GM12878 (cell line): ENCODE measurements at places on chromosomes 1 and 21. TPM values are rescaled to one million over a fixed set of nuclear protein-coding genes. Genes with fewer than 3 reads are reported as not detected.

DNA sequence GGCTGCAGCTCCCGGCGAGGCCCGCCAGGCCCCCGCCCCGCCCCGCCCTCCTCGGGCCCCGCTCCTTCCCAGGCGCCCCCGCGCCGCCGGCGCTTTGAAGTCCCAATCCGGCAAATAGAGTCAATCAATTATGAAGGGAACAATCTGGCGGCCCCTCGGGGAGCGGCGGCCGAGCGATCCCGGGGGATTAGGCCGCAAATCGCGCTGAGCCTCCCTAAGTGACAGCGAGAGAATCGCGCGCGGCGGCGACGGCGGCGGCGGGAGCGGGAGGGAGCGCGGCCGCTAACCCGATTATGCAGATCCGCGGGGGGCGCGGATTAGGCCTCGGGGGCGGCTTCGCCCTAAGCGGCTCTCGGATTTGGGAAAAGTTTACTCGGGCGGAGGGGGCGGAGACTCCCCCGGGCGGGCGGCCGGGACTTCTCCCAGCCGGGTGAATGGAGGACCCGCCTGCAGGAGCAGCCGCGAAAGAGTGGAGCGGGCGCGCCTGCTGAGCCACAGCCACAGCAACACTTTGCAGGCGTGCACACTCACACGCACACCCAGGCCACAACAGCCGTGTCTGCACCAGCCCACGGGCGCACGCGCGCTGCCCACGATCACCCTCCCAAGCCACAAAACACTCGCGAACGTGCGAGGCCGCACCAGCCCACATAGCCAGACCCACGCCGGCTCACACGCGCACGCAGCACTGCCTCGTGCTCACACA lies 23.0 kb upstream of the DMBX1 start:
- no peak for DNase-seq

- no peak for DNase-seq
Observed at GRCh38 chr1:53371121-53371666, 43.3 kb upstream of the LRP8 start.

DNA sequence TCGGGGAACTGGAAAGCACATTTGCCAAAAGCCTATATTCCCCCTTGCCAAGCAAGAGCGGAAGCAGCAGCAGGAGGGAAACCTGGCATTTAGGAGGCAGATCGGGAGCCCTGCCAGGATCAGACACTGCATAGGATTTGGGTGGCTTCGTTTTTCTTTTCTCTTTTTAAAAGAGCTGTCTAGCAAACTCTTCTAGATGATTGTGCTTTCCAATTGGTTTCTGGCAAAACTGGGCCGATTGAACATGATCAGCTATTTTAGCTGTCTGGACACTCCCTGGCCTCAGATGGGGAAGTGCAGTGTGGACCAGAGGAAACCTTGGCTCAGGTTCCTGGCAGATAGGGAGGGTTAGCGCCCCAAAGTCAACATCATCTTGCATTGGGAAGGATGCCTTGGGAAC lies 414.0 kb upstream of the KAZN start:
- no peak for DNase-seq

GRCh38 chr1:119840745-119841144 lies 29.5 kb upstream of the REG4 start:
- no peak for DNase-seq

MAP1LC3C gene
- polyA plus RNA-seq = not detected in 2 replicates

GRCh38 chr1:183237046-183237445 lies 51.0 kb downstream of the LAMC2 start:
- no peak for DNase-seq

- DNase-seq = no peak
Observed at GRCh38 chr1:29686012-29686930, 449.9 kb downstream of the PTPRU start.

ESPN gene
- not detected in 2 replicates for polyA plus RNA-seq
